Daoy (cell line): ENCODE measurements at places on chromosomes 1 and 21. TPM values are rescaled to one million over a fixed set of nuclear protein-coding genes. Genes with fewer than 3 reads are reported as not detected.

DNA sequence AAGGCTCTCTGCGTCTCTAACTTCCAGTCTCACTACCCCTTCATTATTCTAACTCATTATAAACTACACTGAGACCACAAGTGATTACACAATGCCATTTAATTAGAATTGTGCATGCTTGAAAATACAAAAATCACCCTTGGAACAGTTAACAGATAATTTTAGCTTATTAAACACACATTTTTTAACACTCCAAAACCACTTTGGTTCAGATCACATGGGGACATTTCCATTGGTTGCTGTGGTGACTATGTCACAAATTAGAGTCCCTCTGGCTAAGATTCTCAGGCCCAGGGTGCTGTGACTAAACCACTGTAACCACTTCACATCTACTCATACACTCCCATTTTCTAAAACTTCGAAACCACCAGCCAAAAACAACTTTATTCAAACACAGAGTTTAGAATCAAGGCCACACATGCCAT is 43.0 kb downstream of the JAK1 start:
- peak; percentile 50 for DNase-seq

GRCh38 chr21:44846485-44847260 is 26.8 kb downstream of the PTTG1IP start:
- DNase-seq, result peak; percentile 57

- DNase-seq, result peak; percentile 82
Measured at GRCh38 chr21:33543505-33544129, 779 bp downstream of the SON start.

DNA sequence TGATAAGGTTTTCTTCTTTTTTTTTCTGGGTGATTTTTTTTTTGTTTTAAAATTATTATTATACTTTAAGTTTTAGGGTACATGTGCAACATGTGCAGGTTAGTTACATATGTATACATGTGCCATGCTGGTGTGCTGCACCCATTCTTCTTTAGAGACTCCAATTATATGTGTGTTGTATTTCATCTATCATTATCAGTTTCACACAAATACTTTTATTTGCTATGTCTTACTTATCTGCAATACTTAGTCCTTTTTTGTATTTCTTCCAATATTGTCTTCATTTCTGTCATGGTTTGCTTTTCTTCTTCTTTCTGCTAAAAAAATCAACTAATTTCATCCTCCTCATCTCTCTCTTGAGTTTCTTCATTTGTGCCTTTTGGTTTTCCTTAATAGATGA is 3.9 kb upstream of the PDE4B start:
- DNase-seq, result no peak

The NOS1AP gene
- 0.06 TPM in 1 of 2 replicates, not detected in the other for total RNA-seq

The OR6K3 gene
- total RNA-seq, result not detected in 2 replicates
